Sciatic nerve (tissue), 2 donors: ENCODE measurements at places on chromosomes 3 and 15.

GRCh38 chr3:183533412-183534132, 21.9 kb downstream of the KLHL6 start:
- DNase-seq, result no peak

GRCh38 chr3:135444058-135444457, 521.5 kb upstream of the PPP2R3A start:
- no peak for DNase-seq

DNA sequence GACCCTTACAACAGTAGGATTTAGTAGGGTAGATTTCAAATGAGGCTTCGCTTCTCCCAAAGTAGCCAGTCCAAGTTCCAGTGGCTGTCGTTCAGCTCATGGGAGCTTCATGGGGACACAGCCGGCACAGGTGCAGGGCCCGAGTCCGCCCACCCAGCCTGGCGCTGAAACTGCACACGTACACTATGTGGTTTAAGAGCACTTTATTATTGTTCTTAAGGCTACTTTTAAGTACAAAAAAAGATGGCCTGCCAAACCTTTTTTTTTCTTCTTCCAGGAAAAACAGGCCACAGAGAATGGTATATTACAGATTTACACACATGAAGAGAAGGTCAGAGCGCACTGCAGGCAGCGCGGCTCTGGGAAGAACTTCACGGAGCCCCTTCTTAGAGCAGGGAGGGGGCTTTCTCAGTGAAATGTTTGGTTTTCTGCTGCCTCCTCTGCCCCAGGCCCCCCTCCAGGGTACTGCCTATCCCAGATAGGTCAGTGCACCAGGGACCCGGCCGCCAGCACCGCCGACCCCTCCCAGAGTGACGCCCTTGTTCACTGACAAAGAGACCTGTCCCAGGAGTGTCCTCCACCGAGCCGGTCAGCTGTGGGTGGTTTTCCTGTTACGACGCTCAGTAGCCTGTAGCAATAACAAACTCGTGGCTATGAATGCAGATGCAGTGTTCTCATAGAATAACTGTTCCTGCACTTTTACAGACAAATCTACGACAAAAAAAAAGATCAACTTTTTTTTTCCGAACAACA, 87.7 kb downstream of the VGLL4 start:
- no peak for DNase-seq

DNA sequence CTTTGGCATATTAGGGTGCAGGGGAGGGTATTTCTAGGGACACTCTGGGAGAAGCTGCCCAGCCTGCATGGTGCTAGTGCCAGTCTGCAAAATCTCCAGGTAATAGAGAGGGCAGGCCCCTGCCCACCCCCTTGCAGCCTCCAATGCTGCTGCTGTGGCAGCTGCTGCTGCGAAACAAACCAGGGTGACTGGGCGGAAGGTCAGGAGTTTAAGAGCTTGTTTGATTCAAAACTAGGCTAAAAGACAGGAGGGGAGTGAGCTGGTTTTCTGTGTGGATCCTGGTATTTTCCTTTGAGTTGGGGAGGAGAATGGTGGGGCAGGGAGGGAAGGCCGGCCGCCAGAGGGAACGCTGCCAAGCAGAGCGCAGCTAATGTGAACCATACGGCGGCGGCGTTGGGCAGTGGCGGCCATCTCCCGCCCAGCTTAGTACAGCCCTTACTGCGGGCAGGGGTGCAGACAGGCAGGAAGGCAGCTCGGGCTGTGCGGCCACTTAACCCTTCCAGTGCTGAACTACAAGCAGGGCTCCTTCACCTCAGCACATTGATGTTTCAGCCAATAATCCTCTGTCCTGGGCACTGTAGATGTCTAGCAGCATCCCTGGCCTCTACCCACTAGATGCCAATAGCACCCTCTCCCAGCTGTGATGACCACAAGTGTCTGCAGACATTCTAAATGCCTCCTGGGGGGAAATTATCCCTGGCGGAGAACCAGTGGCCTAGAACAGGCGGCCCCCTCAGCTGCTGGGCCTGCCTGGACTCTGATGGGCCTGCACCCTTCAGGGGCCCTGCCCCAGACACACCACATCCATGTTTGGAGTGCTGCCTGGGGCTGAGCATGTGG, 125.7 kb downstream of the EEFSEC start:
- DNase-seq, result peak; percentile 88

- DNase-seq, result no peak
These were observed 83.8 kb downstream of the ASB7 start for GRCh38 chr15:100686021-100686724.

GRCh38 chr3:62672270-62672987, 202.8 kb downstream of the CADPS start:
- no peak for DNase-seq
